Muscle of back (tissue), 13 donors: ENCODE measurements at places on chromosomes 12 and 14.

- no peak for DNase-seq
These were observed 167.1 kb downstream of the PIK3C2G start for GRCh38 chr12:18428416-18428815.

DNA sequence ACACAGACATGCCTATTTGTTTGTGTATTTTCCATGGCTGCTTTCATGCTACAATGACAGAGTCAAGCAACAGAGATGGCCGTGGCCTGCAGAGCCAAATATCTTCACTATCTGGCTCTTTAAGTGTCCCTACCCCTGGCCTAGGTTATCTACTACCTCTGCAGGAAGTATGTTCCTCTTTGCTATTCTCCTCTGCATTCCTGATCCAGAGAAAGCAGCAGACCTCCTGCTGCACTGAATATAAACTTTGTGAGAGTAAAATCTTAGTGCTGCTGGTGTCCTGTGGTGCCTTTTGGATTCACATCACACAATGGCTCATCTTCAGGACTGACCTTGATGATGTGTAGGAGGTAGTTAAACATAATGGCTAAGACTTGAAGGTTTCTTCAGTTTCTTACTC lies 233.4 kb downstream of the IPO8 start:
- DNase-seq: no peak

- no peak for DNase-seq
These were observed 1044.9 kb upstream of the FLRT2 start for GRCh38 chr14:84485036-84485435.

GRCh38 chr12:25829192-25829591 lies 129.3 kb upstream of the RASSF8 start:
- DNase-seq: peak; percentile 42

DNA sequence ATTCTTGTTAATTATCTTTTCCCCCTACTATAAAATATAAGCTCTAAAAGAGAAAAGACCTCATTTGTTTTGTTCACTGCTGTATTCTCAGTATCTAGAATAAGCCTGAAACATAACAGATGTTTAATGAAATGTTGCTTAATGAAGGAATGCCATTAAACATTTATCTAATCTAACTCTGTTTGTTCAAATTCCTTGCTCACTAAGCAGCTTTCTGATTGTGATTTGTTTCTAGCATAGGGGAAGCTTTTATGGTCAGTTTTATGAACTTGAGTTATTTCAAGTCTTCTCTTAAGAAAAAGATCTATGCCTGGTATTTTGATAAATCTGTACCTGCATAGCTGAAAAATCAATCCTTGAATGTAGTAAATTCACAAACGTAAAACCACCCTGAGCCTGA lies 308.6 kb downstream of the CCDC91 start:
- DNase-seq: no peak

DNA sequence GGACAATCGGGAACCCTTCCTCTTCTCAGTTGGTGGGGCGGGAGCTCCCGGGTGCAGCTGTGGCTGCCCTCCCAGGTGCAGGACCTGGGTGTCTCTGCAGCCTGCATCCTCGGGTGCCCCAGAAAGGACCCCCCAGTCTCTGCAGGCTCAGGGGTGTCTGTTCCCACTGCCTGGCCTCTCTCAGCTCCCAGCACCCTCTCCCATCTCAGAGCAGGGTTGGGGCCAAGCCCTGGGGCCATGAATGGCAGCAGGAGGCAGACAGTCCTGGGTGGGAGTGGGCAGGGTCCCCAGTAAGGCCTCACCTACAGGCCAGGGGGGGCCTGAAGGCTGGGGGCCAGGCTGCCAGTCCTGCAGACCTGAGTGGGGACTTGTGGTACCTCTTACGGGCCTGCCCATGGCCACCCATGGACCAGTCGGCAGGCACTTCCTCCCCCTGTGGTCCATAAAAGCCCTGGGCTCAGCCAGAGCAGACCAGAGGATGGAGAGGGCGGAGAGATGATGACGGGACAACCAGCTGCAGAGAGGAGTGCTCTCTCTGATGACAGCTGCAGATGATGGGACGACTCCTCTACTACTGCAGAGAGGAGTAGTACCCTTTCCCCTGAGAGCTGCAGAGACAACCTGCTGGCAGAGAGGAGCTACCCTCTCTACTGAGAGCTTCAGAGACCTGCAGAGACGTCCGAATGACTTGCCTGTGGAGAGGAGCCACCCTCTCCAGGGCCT lies 26.6 kb downstream of the TCHP start:
- DNase-seq: no peak

DNA sequence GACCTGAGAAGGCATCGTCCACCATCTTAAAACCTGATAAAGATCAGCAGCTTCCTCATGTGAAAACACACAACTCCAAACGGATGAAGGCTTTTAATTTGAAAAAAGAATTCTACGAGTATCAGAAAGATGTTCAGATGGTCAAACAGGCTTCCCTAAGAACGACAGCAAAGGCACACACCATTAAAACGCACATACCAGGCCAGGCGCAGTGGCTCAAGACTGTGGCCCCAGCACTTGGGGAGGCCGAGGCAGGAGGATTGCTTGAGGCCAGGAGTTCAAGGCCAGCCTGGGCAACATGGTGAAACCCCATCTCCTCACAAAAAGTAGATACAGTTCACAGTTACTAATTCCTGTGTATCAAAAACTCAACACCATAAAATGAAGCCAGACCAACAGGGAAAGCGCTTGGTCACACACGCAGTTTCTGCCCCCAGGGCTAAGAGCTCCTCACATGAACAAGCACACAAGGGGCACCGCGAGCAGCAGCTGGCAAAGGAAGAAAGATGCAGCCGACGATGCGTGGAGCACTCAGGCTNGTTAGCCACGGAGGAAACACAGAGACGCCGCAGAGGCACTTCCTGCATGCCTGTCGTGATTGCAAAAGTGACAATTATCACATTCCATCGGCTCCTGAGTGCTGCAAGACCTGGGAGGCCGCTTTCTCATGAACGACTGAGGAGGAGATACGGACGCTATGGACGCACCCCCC lies 78.0 kb downstream of the NOC4L start:
- DNase-seq: peak; percentile 30

GRCh38 chr12:121825041-121825523 lies 21.3 kb downstream of the SETD1B start:
- no peak for DNase-seq

DNA sequence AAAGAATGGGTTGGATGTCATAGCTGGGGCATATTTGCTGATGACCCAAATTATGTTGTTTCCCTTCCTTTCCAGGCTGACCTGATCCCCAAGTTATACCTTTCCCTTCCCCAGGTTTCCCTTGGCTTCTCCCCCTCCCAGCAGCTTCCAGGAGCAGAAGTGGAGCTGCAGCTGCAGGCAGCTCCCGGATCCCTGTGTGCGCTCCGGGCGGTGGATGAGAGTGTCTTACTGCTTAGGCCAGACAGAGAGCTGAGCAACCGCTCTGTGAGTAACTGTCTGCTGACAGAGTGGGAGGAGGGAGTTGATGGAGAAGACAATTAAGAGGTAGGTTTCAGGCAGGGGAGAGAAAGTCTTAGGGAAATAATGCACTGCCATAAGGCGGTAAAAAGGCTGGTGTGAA lies 25.0 kb downstream of the A2ML1 start:
- DNase-seq: no peak

GRCh38 chr12:2651068-2651965 lies 143.5 kb upstream of the FKBP4 start:
- DNase-seq: peak; percentile 8

- no peak for DNase-seq
These were observed 46.7 kb downstream of the GXYLT1 start for GRCh38 chr12:42097971-42098370.

DNA sequence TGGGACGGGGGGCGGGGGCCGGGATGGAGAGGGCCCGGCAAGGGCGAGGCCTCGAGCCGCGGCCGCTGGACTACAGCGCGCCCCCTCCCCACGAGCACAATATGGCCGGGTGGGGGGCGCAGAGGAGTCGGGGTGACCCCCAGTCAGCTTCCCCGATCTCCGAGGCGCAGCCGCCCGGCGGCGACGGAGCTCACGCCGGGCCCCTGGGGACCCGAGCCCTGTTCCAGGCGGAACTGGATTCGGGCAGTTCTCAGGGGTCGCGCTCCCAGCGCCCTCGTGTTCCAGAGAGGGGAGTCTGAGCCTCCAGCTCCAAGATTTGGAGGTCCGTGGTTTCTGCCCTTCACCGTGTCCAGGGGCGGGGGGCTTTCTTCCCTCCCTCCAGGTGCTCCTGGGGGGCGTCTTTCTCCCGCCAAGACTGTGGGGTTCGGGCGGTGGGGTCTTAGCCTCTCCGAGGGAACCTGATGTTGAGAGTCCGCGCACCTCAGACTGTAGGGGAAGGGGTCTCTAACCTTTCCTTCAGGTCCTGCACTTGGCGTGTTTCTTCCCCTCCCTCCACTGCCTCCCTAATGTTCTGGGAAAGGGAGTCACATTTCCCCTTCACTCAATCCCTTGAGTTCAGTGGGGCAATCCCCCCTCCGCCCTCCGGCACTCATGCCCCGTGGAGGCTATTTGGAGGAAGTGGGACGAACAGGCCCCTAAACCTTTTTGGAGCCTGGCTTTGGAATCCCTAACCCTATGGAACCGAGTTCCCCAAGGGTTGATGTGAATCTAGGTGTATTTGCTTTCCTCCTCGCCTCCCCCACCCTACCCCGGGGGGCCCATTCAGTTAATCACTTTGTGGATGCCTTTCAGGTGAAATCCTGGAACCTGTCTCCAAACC lies 584 bp downstream of the ACVR1B start:
- DNase-seq: no peak

DNA sequence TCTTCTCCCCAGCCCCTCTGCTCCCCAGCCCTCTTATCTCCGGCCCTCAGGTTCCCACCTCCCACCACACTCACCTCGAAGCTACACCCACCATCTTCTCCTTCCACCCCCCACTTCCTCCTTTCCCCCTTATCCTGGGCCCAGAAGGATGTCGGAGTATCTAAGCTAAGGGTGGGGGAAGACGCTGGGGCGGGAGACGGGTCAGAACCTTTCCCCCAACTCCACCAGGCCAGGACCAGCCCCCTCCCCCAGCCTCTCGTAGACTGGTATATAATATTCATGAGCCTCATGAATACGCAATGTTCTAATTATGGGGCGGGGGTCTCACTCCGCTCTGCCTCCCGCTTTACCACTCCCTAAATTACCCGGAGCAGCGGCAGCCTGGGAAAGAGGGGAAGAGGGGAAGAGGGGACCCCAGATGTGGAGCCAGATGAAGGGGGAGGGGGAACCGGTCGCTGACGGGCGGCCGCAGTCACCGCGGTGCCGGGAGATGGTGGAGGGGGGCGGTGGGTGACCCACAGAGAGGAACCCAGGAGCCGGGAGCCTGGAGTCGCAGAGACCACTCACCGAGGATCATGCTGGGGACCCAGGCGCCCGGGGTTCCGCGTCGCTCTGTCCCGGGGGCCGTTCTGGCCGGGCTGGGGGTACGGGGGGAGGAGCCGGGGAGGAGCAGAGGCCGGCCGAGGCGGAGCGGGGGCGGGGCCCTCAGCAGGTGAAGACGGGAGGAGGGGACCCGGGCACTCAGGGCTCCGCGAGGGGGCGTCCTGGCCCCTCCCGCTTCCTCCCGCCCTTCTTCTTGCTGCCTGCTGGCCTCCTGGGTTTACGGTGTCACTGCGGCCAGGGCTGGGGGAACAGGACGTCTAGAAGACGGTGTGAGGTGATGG lies 6.4 kb upstream of the ZNF385A start:
- no peak for DNase-seq

DNA sequence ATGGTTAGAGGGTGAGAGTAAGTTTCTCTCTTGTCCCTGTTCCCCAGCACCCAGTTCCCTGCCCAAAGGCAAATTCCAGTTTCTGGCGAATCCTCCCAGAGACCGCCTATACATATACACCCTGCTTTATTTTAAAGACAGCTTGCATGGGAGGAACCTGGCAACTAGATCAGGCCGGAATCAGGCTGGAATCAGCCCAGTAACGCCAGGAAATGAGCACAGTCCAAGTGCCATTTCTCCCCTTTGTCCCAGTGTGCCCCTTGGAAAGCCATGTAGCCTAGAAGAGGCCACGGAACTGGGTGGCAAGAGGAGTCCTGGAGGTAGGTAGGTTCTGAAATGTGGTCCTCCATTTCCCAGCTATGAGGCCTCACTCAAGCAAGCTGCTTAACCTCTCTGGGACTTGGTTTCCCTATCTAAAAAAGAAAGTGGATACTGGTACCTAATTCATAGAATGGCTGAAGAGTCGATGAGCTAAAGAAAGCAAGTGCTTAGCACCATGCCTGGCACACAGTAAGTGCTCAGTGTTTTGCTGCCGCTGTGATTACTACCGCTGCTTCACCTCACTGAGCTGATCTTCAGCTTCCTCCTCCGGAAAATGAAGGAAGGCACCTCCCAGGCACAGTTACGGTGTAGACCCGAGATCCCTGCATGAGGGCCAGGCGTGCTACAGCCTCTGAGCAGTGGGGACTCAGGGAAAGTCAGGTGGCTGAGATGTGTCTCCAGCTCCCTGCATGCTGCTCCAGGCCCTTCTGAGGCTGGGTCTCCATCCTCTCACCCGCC lies 36.4 kb downstream of the PITPNM2 start:
- no peak for DNase-seq
